Putamen (tissue), 1 donor: ENCODE measurements at places on chromosomes 5 and 9.
A peak's percentile ranks its signal among the peaks of the same experiment; 100 is the strongest.

DNA sequence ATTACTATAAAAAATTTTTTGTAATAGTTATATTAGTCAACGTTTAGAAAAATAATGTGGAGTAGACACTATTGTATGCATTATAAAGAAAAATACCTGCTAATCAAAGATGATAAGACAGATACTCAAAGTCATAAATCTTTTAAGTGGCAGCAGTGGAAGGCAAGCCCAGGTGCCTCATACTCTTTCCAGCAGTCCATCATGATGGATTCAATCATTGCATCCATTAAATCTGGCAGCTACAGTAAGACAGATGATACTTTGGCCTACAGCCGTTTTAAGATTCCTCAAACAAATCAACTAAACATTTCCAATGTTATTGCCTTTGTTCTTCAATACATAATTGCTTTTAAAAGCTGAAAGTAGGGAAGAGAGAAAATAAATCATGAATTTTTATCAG lies 1392.9 kb upstream of the NUDT12 start:
- DNase-seq: no peak

GRCh38 chr5:149298163-149298562 lies 26.5 kb downstream of the AFAP1L1 start:
- DNase-seq: no peak

DNA sequence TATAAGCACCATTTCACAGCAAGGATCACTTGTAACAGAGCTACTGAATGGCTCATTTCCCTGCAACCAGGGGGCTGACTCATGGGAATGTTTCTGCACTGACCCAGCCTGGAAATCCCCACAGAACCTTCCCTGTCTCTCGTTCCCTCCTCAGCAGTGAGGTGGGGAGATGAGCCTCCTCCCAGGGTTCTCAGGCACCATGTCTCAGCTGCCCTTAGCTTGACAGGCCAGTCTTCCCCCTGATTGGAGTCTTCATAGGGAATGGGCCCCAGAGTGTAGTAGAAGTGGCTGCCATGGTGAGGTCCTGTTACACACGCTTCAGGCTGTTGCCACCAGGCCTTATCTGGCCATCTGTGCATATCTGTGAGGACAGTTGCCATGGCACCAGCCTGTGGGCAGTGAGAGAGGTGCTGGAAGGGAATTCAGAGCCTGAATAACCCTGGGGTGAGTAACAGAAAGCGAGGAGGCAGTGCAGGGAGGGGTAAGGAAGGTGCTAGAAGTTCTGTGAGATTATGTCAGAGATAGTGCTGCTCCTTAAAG lies 324.4 kb downstream of the ENC1 start:
- no peak for DNase-seq

GRCh38 chr5:140220032-140220697 lies 45.2 kb downstream of the CYSTM1 start:
- DNase-seq: no peak

- peak; percentile 75 for DNase-seq
Measured at GRCh38 chr9:114250235-114250568, 72.7 kb upstream of the ORM1 start.

GRCh38 chr9:98218562-98219363 lies 26.3 kb upstream of the CORO2A start:
- no peak for DNase-seq
